ENCODE measurements at places on chromosomes 4 and X.

GRCh38 chr4:2596611-2597010, 60.2 kb downstream of the FAM193A start:
- DNase-seq, result no peak

GRCh38 chrX:69060631-69061408, 104.4 kb downstream of the PJA1 start:
- DNase-seq, result no peak

DNA sequence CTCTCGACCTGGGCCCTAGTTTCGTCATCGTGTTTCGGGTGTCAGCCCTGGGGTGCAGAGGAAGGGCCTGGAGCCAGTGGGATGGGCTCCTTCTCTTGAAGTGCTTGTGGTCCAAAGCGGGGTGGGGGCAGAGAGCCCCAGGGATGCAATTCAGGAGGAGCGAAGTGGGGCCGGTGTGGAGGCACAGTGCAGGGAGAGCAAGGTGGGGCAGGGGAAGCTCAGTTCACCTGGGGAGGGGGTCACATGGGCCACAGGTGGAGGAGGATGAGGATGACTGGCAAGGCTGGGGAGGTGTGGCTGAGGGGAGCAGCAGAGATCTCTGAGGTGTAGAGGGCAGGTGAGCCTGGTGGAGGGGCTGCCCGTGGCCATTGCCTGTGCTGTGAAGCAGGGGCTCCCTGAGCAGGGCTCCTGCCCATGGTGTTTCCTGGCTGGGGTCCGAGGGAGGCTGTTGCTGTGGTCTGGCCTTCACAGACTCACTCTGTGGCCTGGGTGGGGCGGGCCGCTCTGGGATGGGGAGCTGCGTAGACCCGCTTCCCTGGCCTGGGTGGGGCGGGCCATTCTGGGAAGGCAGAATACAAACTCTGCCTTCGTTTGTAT, 6.9 kb downstream of the SORCS2 start:
- no peak for DNase-seq

DNA sequence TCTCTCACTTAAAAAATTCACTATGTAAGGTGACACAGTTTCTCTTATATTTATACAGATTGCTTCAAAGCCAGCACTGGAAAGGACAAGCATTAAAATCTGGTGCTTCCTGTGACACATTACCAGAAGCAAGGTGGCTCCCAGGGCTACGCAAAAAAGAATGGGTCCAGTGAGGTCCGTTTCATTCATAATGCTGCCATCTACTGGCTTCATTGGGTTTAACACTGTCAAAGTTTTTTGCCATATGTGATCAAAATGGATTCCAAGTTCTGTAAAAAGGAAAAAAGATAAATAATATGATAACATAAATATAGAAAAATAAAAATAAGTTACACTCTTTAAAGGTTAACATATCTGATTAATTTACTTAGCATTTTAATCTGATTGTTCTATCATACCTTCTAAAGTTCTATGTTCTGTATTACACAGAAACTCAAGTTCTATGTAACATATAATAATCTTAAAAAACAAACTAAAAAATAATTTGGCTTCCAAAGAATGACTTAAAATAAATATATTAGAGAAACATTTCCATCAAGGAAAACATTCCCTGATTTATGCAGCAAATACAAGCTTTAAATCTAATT, 22.1 kb downstream of the YIPF7 start:
- no peak for DNase-seq

GRCh38 chrX:37083880-37084279, 75.7 kb downstream of the FAM47C start:
- no peak for DNase-seq

DNA sequence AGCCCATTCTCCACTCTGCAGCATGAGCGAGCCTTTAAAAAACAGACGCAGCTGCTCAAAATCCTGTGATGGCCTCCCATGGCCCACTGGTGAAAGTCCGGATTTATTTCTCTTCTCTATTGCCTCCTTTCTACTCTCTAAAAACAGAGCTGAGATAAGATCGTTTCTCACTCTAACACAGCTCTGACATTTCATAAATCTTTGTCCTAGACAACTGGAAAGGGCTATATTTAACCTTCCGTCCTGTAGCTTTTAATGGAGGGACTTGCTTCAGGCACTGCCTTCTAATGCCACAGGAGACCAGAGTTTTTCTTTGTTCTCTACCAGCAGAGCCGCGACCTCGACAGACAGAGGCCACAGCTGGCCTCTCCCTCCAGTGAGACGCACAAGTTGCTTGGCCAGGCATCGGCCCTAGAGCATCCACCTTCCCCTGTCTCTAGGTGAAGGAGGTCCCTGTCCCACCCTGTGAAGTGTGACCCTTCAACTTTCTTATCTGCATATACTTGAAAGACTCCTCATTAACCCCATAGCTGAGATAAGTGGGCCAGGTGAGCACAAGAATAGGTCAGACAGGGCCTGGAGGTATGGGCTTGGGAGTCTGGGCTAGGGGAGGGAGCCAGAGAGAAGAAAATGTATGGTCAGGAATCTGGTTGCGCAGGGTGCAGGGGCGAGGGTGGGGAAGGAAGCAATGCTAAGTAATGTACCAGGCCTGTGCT, 50.0 kb downstream of the RTL5 start:
- DNase-seq, result no peak

- DNase-seq, result no peak
Observed at GRCh38 chr4:187232796-187233195, 509.1 kb upstream of the FAT1 start.

GRCh38 chr4:176478076-176478475, 158.3 kb downstream of the SPCS3 start:
- no peak for DNase-seq

DNA sequence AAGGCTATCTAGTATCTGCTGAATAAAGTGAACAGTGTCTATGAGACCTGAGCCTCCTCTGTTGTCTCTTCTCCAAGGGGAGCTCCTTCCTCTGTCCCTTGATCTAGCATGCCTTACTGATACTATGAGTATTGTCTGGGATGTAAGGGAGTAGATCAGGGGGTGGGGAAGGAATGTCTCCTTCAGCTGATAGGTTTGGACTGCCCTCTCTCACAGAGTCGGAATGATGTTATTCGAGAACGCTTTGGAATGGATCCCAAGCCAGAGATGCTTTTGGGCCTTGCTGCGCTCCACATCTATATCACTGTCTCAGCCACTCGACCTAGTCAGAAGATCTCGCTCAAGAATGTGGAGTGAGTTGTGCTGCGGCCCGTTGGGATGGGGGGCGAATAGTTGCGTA, 68.3 kb upstream of the PRPS1 start:
- DNase-seq, result no peak

- DNase-seq, result no peak
Observed at GRCh38 chrX:86149119-86149518, 868 bp downstream of the DACH2 start.

- no peak for DNase-seq
Observed at GRCh38 chr4:88796545-88796944, 98.9 kb upstream of the NAP1L5 start.

DNA sequence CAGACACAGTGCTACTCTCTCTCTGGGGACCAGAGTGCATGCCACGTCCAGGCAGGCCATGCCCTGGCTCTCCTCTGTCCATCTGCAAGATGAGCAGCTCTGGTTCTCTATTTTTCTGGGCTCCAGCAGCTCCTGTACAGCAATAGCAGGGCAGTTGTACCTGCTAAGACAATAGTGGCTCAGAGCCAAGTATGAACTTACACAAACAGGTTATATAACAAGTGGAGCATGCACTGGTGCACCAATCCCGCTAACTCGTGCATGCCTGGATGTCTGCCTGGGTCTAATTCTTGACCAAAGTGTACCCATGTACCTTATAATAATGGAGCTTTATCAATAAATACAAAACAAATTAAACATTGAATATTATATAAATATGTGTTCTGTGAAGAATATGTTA, 392.3 kb downstream of the CENPC start:
- no peak for DNase-seq

DNA sequence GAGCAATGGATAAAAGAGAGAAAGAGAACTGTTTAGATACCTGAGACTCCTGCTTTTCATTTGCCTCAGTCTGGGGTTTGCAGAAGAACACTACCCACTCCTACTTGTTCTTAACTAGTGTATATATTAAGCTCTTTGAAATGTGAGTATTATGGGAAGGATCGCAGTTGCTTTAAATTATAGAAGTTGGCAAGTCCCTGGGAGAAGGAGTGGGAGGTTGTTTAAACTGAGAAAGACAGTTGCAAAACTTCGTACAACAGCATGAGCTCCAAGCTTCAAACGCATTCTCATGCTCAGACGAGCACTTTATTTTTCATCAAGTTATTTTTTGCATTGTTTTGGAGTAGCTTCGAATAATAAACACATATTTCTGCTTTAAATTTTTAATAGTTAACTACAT, 88.1 kb upstream of the C1QTNF7 start:
- no peak for DNase-seq

DNA sequence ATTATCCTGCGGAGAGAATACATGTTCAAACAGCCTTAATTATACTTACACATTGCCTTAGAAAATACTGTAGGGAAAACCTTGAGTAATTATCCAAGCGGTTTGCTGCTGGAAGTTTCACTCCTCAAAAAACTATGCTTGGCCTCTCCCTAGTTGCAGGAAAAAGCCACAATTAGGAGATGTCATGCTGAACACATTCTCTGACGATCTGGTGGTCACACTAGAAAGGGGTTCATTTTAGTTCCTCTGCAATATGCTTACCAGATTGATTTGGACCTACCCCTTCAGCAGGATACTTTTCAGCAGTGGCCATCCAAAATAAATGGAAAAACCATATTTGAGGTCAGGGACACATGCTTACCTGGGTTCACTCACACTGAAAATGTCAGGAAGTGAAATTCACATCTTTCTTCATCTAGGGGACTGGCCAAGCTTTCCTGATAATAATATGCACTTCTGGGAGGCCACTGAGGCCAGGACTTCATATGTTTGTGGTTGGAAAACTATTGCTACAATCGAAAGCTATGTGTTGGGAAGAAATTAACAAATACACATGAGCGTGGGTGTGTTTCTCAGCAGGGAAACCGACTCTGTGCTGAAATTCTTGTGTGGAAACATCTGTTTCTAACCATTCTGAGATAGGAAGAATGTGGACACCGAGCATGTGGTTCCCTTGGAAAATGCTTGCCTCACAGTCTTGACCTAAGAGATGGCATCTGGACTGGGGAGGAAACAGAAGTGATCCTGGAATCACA, 68.8 kb downstream of the ATXN3L start:
- no peak for DNase-seq

GRCh38 chrX:57282568-57282967, 3.9 kb upstream of the FAAH2 start:
- no peak for DNase-seq

- DNase-seq, result no peak
Observed at GRCh38 chr4:184300816-184301215, 83.1 kb upstream of the ENPP6 start.

GRCh38 chrX:45527834-45528233, 327.2 kb upstream of the DIPK2B start:
- DNase-seq, result no peak

GRCh38 chrX:13687203-13687602, 1.7 kb upstream of the RAB9A start:
- DNase-seq, result no peak

- DNase-seq, result no peak
Observed at GRCh38 chr4:54659313-54659712, 1.6 kb downstream of the KIT start.

GRCh38 chr4:24801136-24801855, 5.9 kb downstream of the SOD3 start:
- DNase-seq, result no peak

GRCh38 chr4:104907074-104907649, 239.5 kb upstream of the TET2 start:
- no peak for DNase-seq

DNA sequence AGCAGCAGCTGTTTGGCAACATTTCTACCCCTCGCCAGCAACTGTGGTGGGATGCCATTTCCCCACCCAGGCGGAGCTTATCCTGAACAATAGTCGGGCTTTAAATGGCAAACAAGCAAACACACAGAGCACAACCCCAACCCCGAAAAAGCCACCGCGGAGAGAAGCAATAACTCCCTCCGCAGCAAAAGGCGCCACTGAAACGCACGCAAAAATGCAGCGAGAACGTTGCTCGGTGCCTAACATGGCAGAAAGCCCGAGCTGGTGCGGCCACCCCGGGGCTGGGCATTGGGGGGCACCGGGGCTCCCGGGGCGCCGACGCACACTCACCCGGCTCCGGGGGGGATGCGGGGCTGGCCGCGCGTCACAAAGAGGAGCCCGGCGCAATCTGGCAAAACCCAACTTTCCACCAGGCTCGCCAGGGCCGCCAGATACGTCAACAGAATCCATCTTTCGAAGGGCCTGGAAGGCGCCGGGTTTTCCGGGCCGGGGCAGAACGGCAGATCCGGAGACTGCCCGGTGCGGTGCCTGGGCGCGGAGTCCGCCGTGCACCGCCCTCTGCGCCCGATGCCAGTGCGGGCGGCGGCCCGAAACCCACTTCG, 818 bp downstream of the RAI2 start:
- DNase-seq, result no peak

GRCh38 chr4:926538-926937, 5.6 kb downstream of the GAK start:
- no peak for DNase-seq

DNA sequence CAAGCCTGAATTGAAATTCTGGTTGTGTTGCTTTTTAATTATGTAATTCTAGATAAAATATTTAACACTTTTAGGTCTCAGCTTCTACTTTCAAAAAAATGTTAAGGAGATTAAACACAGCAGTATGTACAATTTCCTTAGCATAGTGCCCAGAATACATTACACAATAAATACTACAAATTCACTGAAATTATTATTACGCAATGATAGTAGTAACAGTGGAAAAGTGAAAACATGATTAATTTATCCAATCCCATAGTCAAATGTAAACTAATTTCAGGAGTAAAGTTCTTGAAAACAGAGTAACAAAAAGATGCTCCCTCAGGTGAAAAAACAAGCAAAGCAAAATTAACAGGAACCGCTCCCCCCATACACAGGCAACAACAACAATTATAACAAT, 1915.4 kb downstream of the STIM2 start:
- no peak for DNase-seq

DNA sequence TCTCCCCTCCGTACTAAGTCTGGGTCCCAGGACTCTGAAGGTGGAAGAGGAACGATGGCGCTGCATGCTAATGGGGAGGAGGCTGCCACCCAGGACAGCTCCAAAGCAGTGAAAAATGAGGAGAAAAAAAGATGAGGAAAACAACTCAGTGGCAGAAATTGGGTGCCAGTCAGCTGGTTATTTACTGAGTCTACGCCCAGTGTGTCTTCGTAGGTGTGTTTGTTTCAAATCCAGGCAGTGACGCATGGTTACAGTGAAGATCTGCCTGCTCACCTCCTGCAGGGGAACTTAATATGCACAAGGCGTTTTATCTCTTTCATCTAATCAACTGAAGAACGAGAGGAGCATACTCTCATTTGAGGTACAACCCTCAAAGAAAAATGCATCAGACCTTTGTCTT, 70.9 kb upstream of the FBXW7 start:
- no peak for DNase-seq

DNA sequence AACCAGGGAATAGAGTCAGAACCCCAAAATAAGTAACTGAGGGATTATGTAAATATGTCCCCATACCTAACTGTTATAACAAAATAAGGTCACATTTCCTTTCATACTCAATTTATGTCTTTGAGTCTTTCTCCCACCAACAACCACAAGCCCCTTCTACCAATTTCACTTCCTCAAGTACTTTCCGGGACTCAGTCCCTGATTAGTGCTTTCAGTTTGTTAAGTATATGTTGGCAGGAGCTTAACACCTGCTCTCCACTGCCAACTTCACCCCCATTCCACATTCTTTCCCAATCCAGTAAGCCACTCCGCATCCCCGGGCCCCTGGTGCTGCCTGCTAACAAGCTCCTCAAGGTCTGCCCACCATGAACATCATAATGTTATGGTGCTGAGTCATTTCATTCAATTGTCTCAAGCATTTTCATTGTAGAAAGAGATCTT, 71.3 kb upstream of the SPRY1 start:
- no peak for DNase-seq

GRCh38 chr4:144831971-144832370, 186.0 kb downstream of the HHIP start:
- no peak for DNase-seq

All from stimulated activated CD4-positive, alpha-beta T cell treated with anti-CD3 and anti-CD28 coated beads, TNF-alpha, amount 100 ng/mL, for 1 hour (primary cell).